ENCODE measurements at places on chromosomes 7 and 10.
A peak's percentile ranks its signal among the peaks of the same experiment; 100 is the strongest.

DNA sequence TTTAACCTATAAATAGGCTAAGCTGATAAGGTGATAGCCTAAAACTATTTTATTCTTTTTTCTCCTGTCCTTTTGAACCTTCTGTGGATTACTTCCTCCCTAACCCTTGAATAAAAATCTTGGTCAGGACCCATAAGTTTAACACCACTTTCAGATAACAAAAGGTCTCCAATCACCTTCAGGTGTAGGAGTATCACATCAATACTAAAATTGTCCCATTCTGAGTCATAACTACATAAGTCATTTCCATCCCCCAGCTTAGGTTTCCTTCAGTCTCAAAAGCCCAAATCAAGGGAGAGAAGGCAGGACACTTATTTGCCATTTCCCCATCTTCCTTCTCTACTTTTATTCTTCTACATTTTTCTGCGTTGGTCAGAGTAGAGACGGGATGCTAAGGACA is 56.9 kb upstream of the WNT16 start:
- no peak for DNase-seq

GRCh38 chr7:11748884-11749283 is 83.1 kb downstream of the THSD7A start:
- DNase-seq = no peak

DNA sequence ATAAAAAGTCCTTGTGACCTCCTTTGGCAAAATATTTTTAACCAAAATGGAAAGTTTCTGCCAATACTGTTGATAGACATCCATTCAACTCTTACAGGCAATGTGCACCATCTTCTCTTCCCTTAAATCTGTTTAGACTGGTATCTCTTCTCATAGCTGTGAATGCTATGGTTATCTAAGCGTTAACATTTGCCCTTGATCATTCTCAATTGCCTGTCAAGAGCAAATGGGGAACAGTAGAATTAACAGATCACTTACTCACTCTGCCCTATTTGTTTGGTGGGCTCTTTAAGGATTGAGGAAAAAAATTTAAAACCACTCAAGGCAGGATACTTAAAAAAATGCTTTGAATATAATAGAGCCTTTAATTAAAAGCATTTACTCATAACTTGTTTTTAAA is 808.4 kb downstream of the NXPH1 start:
- no peak for DNase-seq

- DNase-seq = peak; percentile 70
Measured at GRCh38 chr10:78692071-78692470, 376.7 kb upstream of the ZMIZ1 start.

DNA sequence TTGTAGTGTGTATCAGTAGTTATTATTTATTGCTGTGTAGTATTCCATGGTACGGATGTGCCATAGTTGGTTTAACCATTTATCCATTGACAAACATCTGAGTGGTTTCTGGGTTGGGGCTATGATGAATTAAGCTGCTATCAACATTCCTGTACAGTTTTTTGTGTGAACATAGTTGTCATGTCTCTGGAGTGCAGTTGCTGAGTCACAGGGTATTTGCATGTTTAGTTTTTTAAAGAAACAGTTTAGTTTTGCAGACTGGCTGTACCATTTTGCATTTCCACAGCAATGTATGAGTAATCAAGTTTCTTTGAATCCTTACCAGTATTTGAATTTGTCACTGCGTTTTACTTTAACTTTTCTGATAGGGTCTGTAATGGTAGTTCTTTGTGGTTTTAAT is 516.7 kb upstream of the CELF2 start:
- DNase-seq = no peak

DNA sequence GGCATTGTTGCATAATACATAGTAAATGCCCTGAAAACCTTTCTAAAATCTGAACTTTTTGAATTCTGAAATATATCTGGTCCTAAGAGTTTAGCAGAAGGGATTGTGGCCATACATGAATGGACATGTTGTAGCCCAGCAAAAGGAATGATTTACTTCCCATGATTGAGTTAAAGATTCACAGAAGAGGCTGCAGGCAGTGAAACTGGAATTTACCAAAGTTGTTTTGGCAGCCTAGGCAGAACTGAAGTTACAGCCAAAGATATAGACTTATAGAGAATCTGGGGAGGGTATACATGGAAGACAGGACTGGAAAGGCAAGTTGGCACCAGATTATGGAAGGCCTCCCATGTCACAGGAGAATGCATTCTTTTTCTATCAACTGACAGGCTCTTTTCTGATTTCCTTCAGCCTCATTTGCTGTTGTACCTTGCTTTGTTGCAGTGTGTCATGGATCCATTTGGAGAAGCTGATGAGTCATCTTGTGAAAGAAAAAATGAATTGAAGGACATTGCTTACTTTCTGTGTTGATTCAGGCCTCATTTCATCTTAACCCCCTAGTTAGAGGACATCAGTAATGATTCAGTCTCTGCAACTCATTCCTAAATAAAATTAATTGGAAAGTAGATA is 356.2 kb upstream of the LRGUK start:
- no peak for DNase-seq

DNA sequence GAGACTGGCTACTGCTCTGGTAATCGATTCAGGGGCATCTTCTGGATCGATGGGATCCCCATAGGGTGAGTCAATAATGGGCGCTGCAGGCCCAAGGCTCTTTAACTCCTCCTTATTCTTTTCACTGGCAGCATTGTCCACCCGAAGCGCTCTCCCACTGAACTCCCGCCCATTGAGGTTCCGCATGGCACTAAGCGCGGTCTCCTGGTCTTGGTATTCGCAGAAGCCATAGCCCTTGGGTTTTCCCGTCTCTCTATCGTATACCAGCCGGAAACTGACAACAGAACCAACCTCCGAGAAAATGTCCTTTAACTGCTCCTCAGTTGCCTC is 285 bp downstream of the CSTF2T start:
- no peak for DNase-seq

- DNase-seq = no peak
Measured at GRCh38 chr7:127682140-127682539, 30.1 kb downstream of the SND1 start.

DNA sequence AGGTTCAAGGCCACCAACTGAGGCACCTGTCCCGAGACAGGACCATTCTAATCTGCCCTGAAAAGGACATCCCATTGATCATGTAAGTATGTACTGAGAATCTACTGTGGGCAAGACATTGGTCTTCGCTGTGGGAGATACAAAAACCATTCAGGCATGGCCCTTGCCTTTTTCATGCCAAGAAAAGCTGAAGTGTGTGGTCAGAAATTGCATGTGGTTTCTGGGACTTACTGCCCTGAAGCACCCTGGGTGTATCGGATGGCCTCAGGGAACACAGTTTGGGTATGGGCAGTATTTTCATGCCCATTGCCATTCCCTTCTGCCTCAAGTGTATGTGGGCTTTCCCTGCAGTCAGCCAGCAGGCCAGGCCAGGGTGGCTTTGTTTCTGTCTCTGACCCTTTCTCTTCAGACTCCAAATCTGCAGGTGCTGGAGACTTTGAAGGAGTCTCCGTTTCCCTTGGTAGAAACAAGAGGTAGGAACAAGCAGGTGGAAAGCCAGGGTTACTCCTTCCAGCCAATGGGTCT is 285.7 kb downstream of the ZEB1 start:
- DNase-seq = no peak

GRCh38 chr7:140435252-140435895 is 31.5 kb downstream of the RAB19 start:
- DNase-seq = no peak

GRCh38 chr10:16995867-16996529 is 133.6 kb downstream of the CUBN start:
- no peak for DNase-seq

Measured in vagina (tissue), 2 donors.